ENCODE measurements at places on chromosomes 7 and 10.

DNA sequence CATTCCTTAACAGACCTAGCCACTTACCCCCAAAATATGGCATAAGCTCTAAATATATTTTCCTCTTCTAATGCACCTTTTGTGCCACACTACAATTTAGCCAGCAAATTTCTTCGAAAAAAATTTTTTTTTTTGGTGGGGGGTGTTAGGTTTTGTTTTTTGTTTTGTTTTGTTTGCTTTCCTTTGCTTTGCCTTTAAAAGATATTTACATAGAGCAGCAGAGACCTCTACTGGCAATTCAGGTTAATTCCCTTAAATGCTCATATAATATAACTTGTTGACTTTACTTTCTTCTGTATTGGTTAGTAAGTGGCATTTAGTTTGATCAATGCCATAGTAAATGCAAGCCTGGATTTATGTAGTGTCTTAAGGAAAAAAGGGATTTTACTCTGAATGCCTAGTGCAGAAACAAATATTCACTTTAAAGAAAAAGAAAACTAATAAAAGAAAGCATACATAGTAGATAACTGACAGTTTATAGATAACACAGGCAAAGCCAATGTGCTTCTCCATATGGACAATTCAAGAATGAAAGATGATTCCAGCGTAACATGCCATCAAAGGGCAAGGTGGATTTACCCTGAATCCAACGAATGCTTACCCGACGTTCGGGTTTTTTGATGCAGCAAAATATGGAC lies 1250.6 kb downstream of the GATA3 start:
- DNase-seq: no peak

DNA sequence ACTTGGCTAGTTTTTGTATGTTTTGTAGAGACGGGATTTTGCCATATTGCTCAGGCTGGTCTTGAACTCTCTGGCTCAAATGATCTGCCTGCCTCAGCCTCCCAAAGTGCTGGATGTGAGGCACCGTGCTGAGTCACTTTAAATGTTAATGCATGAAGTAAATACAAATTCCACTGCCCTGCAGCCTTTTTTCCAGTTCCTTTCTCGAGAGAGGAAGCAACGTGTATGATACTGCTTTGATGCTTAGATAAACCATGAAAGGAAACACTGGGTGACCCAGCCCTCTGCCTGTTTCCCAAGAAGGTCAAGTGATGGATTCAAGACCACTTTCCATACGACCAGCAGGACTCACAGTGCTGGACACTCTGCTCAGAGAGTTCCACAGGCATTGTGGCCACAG lies 11.3 kb upstream of the MRPS24 start:
- DNase-seq: no peak

DNA sequence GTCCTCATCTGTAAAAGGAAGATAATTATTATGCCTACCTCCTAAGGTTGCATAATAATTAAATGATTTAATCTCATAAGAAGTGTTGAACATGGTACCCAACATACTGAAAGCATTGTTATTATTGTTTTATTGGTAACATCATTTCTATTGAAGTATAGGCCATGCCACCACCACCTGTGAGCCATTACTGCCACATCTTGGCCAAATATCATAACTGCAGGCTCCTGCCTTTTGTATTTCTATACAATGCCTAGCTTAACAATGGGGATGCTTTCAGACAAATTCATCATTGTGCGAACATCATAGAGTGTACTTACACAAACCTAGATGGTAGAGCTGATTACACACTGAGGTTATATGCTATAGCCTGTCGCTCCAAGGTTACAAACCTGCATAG lies 61.1 kb upstream of the NPSR1 start:
- DNase-seq: no peak

- DNase-seq: no peak
These were observed 206.9 kb downstream of the PTEN start for GRCh38 chr10:88070080-88070880.

DNA sequence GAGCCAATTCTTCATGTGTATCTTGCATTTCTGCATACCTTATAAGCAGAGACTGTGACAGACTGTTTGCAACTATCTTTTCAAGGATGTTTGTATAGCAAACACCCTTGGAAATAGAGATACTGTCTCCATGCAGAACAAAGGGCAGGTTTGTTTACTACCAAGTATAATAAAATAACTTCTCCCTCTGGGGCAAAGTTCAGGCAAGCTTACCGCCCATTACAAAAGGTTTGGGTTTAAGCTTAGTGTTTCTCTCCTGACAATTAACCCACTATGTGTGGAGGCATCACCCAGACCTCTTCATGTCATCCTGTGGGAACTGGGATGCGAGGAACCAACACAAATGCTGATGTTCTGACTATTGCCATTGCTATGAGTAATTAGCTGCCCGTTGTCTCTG lies 479.1 kb upstream of the ZMIZ1 start:
- no peak for DNase-seq

DNA sequence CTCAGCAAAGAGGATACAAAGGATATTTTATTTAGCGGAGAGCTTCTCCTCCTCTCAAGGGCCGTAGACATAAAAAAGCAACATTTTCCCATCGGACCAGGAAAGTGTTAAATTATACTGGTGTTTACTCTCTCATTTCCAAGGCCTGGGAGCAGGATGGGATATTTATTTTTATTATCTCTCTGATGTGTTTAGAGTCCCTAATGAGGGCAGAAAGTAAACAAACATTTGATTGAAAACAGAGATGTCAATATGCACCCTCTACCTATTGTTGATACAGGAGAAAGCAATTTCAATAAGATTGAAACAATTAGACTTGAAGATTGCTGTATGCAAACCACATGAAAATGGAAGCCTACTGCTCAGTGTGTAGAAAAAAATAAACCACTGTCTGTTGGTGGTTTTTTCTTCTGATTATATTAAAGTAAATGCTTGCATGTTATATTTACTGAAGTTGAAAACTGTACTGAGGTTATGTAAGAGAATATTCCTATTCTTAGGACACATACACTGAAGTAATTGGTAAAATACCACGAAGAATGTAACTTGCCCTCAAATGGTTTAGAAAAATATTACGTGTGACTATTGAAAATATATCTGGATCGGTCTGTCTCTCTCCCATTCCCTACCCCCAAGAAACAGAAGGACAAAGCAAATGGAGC lies 59.3 kb downstream of the ATXN7L1 start:
- no peak for DNase-seq

- no peak for DNase-seq
These were observed 655.2 kb upstream of the NRG3 start for GRCh38 chr10:81219758-81220157.

GRCh38 chr10:125719173-125720001 lies at the start of gene EDRF1:
TSS of gene EDRF1 (plus strand) at chr10:125719709. CDS start at chr10:125719808, 99 bp downstream.
- peak; percentile 98 for DNase-seq

DNA sequence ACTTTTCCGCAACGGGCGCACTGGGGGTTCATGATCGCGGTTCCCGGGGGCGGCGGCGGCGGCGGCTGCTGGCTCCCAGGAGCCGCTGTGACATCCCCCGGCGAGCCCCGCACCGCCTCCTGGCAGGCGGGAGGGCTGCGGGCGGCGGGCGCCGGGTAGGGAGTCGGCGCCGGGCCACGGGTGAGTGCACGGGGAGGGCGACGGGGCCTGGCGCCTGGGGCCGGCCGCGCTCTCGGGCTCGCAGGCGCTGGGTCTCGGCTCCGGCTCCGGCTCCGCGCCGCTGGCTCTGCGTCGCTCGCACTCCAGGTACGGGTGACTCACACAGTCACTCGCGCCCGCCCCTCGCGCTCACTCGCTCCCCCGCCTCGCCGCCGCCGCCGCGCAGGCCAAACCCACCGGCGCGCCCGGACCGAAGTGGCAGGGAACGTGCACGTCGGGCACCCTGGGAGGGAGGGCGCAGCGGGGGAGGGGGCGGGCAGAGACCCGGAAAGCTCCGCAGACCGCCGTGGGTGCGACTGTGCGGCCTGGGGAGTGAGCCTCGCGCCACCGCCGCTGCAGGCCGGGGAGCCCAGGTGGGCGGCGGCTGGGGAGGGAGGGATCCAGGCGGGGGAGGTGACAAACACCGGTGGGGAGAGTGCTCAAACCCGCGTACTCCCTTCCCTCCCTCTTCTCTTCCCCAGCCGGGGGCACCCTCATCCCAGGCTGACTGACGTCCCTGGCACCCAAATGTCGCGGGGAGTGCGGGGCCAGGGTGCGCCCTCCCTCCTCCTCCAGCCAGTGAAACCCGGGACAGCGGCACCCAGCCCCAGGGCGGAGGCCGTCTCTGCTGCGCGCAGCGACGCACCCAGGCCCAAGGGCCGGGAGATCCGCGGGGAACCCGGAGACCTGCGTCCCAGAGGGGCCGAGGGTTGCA lies 276.9 kb upstream of the NEBL start:
- peak; percentile 54 for DNase-seq

GRCh38 chr7:29780346-29780745 lies 26.0 kb upstream of the WIPF3 start:
- no peak for DNase-seq

DNA sequence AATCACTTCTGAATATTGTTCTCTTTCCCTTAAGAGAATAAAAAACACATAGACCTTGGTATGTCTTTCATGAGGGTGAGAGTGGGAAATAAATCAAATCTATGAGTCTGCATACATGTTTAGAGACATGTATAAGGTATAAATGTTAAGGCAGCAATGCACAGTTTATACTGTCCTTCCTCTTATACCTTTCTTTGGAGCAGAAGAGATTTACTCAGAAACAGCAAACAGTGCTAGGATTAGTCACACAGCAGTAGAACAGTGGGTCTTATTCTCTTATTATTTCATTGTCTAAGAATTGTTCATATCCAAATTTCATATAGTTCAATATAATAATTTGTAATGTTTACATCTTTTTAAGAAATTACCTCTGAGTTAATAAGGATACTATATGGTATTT lies 126.7 kb upstream of the TMEM196 start:
- DNase-seq: no peak

DNA sequence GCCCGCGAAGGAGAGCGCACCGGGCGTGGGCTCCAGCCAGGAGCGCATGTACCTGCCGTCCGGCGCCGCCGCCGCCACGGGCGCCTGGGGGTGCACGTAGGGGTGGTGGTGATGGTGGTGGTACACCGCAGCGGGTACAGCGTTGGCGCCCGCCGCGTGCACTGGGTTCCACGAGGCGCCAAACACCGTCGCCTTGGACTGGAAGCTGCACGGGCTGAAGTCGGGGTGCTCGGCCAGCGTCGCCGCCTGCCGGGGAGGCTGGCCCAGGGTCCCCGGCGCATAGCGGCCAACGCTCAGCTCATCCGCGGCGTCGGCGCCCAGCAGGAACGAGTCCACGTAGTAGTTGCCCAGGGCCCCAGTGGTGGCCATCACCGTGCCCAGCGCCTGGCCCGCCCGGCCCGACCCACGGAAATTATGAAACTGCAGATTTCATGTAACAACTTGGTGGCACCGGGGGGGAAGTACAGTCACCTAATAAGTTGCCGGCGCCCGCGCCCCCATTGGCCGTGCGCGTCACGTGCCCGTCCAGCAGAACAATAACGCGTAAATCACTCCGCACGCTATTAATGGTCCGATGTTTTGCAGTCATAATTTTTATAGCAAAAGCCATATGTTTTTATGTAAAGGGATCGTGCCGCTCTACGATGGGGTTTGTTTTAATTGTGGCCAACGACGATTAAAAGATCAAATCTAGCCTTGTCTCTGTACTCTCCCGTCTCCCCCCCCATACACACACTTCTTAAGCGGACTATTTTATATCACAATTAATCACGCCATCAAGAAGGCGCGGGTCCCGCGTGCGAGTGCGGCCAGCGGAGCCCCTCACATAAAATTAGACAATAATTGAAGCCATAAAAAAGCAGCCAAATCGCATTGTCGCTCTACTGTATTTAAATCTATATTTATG lies at the start of gene HOXA9:
TSS of gene HOXA9 (minus strand) at position 449 of the 907 bp plus-strand sequence. CDS start at position 369, 80 bp downstream.
- DNase-seq: no peak

- DNase-seq: no peak
These were observed 30.7 kb upstream of the ABLIM1 start for GRCh38 chr10:114688786-114689185.

DNA sequence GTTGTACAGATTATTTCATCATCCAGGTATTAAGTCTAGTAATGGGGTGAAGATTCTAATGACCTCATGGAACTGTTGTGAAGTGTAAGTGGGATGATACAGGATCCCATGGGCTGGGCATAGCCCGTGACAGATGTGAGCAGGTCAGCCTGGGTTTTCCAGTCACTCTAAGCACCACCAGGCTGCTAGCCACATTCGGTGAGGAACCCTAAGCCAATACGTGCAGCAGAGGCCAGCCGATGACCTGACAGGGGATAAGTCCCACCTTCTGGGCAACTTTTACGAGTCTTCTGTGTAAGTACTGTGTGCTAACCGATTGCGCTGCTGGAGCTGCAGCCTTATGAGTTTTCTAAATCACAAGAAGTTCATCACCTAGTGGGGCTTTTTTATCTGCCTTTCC lies 7.3 kb downstream of the ZNF503 start:
- no peak for DNase-seq

- DNase-seq: no peak
These were observed 2.3 kb downstream of the KLF6 start for GRCh38 chr10:3782451-3783315.

DNA sequence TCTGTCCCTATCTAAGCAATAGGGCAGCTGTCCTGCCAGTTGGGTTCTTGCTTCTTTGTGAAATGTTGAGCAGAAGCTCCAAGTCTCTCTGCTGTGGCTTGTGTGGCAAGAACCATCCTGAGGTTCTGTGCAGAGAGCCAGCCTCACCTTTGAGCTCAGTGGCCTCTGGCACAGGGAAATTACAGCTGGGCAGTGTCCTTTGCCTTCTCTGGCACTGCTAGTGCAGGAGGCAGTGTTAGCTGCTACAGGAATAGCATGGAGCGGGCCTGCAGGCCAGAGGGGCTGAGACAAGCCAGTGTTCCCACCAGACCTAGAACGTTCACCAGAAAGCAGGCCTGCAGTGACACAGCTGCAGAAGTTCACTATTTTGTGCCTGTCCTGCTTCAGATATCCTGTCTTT lies 1.8 kb downstream of the PRXL2A start:
- no peak for DNase-seq

DNA sequence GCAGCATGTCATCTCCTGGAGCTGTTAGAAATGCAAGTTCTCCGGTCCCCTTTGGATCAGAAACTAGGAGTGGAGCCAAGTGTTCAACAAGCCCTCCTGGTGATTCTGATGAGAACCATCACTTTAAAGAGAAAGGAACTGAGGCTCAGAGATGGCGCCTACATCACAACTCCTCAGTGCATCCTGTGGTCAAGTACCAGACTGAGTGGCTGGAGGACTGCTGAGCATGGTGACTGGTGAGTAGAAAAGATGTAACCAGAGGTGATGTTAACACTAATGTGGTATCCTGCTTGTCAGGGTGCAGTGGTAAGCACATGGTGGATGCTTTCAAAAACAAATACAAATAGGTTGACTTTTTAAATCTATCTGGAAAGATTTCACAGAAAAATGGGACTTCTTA lies 3.5 kb upstream of the OIT3 start:
- DNase-seq: no peak

DNA sequence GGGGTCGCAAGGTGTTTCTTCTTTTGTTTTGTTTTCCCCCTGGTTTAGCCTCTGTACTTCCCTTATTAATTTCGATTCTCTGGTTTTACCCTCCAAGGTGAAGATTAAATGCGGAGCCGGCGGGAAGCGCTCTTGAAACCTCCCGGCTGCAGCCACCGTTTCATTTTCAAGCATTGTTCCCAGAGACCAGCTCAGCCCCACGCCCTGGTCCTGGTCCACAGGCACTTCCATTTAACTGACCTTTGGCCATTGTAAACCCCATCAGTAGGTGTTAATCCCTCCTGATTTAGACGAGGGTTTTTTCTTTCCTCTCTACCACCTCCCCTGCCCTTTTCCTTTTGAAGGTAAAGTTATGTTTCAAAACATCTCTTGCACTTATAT lies 39.2 kb upstream of the ENO4 start:
- no peak for DNase-seq

All from activated T-cell treated with anti-CD3 and anti-CD28 coated beads for 48 hours (primary cell).